Activated CD4-positive, alpha-beta T cell treated with anti-CD3 and anti-CD28 coated beads, Interleukin-2, amount 10 ng/mL, durations not matched to agents 24 days and 14 days (primary cell): ENCODE measurements at places on chromosomes 6 and 20. TPM values are rescaled to one million over a fixed set of nuclear protein-coding genes. Genes with fewer than 3 reads are reported as not detected.

The RNASET2 gene
- total RNA-seq = 93.3 and 108 TPM in 2 replicates

The ADRM1 gene
- 179 and 183 TPM in 2 replicates for total RNA-seq

The CRISP3 gene
- total RNA-seq = not detected in 2 replicates

DNA sequence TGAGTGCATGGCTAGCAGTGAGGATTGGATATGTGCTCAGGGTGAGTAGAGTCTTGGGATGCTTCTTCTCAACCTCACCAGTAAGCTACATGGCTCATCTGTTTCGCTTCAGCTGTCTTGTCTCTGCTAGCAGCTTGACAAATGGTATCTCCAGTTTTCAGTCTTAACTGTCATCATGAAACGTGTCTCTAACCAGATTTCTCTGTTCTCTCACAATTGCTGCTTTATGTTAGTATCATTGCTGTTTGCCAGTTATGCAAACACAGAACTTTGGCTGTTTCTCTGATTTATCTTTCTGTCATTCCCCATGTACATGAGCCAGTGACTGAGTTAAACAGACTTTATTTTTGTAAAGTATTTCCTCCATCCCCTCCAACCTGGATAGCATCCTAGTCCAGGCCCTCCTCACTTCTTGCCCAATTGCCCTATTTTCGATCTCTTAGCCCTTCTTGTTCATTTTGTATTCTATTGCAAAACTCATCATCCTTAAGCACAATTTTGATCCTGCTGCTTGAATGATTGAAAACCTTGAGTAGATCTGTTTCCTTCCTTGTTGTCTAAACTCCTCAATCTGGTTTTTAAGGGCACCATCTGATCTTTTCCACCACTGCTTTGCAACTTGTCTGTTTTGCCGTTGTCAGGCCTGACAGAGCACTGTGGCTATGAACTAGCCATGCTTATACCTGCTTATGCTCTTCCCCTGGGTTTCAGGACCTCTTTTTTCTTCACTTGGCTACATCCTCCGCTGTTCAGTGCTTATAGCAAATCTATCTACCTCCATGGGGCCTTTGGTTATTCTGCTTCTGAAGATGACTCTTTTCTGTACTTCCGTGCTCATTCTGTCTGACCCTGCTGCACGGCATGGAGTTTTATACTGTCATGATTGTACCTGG, 37.7 kb upstream of the ADIG start:
- peaks cover 60% of the 10 kb centered on the region for H3K36me3 ChIP-seq
- no peaks in the 10 kb centered on the region for H3K27me3 ChIP-seq
- no peak for DNase-seq
- H3K4me1 ChIP-seq = peaks cover 2% of the 10 kb centered on the region
- no peak overlapping the region for H3K4me3 ChIP-seq

DNA sequence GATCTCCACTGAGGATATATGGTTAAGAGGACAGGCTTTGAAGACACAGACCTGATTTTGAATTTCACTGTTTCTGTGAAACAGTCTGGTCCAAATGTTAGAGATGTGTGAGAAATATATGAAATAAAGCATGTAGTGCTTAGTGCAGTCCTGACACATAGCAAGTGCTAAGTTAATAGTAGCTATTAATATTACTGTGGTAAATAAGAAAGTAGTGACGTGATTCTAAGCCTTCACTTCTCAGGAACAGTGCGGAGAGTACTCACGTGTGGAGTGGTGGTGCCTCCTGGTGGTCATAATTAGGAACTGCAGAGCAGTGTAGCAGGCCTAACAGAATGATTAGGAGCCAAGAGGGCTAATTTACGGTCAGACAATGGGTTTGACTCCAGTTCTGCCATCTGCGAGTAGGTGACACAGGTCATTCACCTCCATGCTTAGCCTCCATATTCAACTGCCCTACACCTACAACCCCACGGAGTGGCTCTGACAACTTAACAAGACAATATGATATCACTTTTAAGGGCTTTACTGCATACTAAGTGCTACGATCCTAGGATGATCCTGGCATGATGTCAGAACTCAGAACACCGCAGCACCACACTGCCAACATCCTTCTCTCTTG, 106.2 kb downstream of the JPH2 start:
- peak; percentile 92 for DNase-seq
- H3K4me3 ChIP-seq = no peak overlapping the region
- H3K27ac ChIP-seq = peak overlapping the region; percentile 13
- H3K4me1 ChIP-seq = peaks cover 21% of the 10 kb centered on the region

GRCh38 chr6:87541744-87542143, 48.0 kb downstream of the RARS2 start:
- no peak overlapping the region for H3K4me3 ChIP-seq
- H3K27ac ChIP-seq = no peak overlapping the region

GRCh38 chr6:64553249-64553786, 917.7 kb downstream of the PHF3 start:
- no peak overlapping the region for H3K4me3 ChIP-seq
- no peaks in the 10 kb centered on the region for H3K4me1 ChIP-seq
- H3K27ac ChIP-seq = no peak overlapping the region
- no peaks in the 10 kb centered on the region for H3K27me3 ChIP-seq

DNA sequence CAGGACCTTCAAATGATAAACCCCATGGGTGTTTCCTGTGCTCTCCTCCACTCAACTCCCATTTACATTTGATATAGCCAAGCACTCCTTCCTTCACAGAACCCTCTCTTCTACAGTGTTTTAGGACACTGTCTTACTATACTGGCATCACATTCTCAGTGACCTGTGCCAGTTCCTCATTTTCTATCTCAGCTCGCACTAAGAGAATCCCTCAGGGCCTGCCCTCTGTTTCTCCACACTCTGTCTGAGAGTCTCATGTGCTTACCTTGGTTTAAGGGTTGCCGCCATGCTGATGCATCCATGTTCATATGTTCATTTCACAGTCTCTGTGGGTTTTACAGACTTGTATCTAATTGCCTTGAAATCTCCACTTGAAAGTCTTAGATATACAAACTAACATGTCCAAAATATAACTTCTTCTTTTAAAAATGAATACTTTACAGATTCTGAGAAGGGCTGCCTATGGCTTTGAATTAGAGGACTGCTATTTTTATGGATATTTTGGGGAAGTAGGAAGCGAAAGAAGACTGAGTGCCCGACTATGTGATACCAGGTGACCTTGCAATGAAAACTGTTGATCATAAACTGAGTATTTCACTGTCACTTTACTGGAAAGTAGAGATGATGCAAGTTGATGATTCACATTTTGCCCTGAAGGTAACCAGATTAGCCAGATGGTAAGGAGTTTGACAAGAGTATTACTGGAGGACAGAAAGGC, 153.1 kb upstream of the SIM1 start:
- H3K4me1 ChIP-seq = no peaks in the 10 kb centered on the region
- H3K36me3 ChIP-seq = peaks cover 36% of the 10 kb centered on the region
- H3K27me3 ChIP-seq = no peaks in the 10 kb centered on the region
- no peak for DNase-seq
- H3K27ac ChIP-seq = no peak overlapping the region

GRCh38 chr20:33480048-33480447, 9.8 kb upstream of the CBFA2T2 start:
- no peak for DNase-seq
- H3K27ac ChIP-seq = no peak overlapping the region
- no peaks in the 10 kb centered on the region for H3K36me3 ChIP-seq
- H3K4me3 ChIP-seq = no peak overlapping the region
- H3K4me1 ChIP-seq = no peaks in the 10 kb centered on the region

- peak; percentile 93 for DNase-seq
- H3K4me1 ChIP-seq = peaks cover 18% of the 10 kb centered on the region
- H3K36me3 ChIP-seq = peaks cover 7% of the 10 kb centered on the region
Observed at GRCh38 chr6:99520855-99521632, 5.8 kb upstream of the USP45 start.

- H3K4me3 ChIP-seq = no peak overlapping the region
- DNase-seq = no peak
- H3K27ac ChIP-seq = no peak overlapping the region
- H3K4me1 ChIP-seq = no peaks in the 10 kb centered on the region
Observed at GRCh38 chr20:47984437-47984836, 199.2 kb upstream of the SULF2 start.
